ENCODE measurements at places on chromosomes 3 and 15.

DNA sequence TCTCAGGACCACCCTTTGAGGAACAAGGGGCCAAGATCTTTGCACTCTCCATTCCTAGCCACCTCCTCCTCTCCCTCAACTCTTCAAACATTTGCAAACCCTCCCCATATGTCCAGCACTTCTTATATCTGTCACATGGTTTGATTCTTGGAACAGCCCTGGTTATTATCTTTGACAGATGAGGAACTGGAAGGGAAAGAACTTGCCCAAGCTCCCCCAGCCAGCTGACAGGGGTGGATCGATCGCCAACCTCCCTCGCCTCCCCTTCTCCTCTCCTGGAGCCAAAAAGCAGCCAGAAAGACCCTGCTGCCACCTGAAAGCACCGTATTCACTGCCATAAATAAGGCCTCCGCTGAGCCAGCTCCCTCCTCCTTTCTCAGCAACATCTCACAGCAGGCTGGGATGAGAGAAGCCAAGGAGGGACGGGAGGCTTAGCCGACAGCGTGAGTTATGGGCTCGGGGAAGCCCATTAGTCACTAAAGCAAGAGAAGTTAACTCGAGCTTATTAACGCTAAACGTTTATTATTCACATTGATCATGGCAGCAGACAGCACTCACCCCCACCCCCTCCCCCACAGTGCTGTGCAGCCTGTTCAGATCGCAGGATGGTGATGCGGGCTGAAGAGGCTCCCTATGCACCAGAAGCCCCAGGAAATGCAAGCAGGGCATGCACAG, 22.2 kb upstream of the FGD5 start:
- no peak for DNase-seq

DNA sequence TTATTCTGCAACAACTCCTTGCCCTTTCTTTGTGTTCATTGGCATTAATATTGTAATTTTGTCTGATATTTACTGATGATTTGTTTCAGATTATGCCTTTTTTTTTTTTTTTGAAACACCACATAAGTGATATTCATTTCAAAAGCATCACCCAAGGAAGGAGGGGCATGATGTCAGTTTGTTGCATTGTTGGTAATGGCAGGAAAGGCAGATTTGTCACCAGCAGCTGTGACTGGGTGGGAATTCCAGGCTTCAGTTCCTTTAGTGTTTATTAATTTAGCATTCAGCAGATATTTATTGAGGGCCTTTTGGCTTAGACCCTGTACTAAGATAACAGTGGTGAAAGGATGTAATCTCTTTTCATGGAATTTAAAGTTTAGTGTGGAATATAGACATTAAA, 19.5 kb downstream of the SENP2 start:
- DNase-seq = no peak

DNA sequence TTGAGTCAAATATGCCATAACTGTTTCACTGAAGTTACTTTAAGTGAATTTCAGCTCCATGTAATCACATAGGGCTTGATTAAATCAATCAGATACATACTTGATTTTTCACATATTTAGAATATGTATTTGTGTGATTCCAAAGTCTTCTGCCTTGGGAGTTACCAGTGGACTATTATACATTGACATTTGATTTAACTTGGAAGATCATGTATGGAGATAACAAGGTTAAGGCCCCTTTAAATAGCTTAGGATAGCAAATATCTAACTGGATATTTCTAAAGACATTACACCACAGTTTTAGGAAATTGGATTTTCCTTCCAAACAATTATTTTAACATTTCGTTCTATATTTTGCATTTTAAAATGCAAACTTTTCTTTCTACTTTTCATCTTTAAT, 405.0 kb downstream of the RAP2B start:
- DNase-seq = no peak

DNA sequence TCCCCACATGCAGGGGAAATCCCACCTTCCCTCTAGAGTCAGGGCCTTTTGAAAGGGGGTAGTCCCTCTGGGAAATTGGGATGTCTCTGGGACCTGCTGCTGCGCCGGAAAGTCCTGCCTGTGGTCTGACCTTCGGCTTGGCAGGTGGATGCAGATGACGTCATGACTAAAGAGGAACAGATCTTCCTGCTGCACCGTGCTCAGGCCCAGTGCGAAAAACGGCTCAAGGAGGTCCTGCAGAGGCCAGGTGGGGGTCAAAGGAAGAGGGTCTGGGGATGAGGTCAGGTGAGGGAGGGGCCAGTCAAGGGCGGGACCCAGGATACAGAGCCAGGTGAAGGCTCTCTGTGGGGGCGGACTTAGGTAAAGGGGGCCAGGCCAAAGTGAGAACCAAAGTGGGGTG, 16.2 kb downstream of the PTH1R start:
- DNase-seq = no peak

GRCh38 chr3:38646630-38647029, 2.9 kb downstream of the SCN5A start:
- DNase-seq = peak; percentile 25

DNA sequence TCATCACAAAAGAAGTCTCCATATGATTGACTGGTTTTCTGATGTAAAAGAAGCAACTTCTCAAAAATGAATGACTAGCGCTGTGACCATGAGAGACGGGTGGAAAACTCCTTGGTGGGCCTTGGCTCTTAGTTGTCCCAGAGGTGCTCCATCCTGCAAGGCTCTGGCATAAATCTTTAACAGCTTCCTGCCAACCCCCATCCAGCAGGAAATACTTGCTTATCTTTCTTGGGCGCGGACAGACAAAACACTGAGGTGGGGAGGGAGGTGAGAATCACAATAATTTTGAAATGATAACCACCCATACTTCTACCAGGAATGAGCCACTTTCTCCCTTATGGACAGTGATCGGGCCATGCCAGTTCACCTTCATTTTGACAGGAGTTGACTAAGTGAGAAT, 128.6 kb downstream of the STT3B start:
- no peak for DNase-seq

DNA sequence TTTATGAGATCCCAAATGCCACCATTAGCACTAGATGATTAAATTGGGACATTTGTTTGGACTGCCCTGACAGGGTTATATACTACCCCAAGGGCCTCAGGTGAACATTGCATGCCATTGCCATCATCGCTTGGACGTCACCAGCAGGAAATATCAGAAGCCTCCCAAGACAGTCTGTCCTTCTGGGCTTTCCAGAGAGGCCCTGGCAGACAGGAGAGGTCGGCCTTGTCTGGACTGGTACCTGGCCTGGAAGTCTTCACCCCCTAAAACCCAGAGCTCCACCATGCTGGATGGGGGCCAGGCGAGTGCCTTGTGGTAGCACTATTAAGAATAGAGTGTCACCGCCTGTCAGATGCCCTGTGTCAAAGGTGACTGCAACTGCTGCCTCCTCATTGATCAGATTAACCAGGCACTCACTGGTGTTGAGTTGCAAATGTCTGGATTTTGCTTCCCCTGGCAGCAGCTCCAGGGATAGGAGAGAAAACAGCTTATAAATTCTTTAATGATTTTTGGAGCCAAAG, 324.1 kb upstream of the RASGRP1 start:
- DNase-seq = no peak

GRCh38 chr3:77271306-77271705, 231.4 kb downstream of the ROBO2 start:
- DNase-seq = no peak

DNA sequence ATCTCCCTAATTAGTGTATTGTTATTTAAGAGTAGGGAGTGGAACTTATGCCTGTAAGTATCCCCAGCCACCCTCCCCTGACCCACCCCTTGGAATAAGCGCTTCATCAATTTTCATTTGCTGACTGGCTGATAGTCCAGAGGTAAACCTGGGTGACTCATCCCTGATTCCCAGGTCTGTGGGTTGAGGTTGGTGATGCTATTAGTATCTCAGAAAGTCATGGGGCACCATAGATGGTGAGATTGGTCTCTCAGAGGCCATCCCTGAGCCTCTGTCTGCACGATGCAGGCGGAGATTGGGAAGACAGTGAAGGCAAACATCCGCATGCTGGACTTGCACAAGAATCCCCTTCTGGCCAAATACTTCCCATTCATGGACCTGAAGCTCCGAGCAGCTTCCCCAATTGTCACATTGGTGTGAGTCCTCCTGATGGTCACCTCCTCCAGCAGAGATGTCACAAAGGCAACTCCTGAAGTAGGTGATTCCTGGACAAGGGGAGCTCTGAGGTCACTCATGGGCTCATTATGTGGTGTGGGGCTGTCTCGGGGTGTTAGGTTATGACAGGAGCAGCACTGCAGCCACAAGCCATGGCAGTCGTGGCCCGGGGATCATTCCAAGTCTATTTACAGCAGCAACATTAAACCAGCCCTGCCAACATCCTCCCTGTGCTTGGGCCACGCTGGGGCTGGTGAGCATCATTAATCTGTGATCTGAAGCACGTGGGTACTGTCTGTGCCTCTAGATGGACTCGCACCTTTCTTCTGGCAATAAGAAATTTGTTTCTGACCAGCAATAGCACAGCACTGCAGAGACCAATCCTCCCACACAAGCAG, 6.8 kb upstream of the TXNRD3 start:
- no peak for DNase-seq

DNA sequence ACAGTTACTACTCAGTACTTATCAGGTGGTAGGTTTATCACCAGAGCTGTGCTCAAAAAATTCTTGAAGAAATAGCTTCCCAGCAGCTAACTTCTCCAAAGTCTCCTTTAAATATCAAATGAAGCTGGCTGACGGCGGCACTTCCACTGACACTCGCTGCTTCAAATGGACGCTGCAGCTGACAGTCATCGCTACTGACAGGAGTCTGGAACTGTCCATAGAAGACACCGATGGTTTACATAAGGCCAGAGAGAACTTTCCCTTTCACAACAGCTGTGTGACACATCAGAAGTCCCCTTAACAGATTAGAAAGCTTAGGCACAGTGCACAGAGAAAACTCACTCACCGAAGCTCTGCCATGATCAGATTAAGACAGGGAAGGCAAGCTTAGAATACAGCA, 270.2 kb downstream of the SHOX2 start:
- peak; percentile 23 for DNase-seq

DNA sequence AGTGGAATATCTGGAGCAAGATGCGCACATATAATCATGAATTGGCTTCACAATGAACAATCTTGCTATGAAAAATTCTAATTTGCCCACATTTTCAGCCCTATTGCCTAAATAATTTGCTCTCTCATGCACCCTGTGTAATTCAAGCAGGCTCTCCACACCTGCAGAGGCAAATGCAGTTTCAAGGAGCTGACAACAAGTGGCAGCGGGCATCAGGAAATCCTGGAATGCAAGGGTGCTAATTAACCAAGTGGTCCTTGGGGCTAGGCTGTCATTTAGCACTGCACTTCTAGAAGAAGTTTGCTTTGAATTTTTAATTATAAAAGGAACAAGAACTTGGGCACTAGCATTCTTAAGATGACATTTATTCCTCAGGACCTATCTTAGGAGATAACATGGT, 56.3 kb upstream of the ICE2 start:
- no peak for DNase-seq

- DNase-seq = no peak
Observed at GRCh38 chr3:184148076-184148475, 7.1 kb upstream of the DVL3 start.

- no peak for DNase-seq
Observed at GRCh38 chr3:172098698-172099494, 59.5 kb downstream of the FNDC3B start.

DNA sequence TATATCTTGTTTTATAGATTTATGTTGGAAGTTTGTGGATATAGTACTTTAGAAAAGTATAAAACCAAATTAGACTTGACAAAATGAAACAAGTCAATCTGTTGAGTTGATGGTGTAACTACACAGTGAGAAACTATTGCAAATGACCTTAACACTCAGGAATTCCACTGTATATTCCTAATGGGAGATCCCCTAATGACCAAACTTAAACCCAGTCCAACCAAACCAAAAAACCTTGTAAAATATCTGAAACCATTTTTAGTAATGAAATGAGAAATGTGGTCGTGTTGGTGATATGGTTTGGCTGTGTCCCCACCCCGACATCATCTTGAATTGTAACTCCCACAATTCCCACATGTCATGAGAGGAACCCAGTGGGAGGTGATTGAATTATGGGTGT, 31.9 kb upstream of the ATP13A3 start:
- DNase-seq = peak; percentile 61

- no peak for DNase-seq
Observed at GRCh38 chr15:48176957-48177356, 1.1 kb downstream of the MYEF2 start.

Data from AG10803 (cell line).